ENCODE measurements at places on chromosomes 12 and 14.
A peak's percentile ranks its signal among the peaks of the same experiment; 100 is the strongest.

DNA sequence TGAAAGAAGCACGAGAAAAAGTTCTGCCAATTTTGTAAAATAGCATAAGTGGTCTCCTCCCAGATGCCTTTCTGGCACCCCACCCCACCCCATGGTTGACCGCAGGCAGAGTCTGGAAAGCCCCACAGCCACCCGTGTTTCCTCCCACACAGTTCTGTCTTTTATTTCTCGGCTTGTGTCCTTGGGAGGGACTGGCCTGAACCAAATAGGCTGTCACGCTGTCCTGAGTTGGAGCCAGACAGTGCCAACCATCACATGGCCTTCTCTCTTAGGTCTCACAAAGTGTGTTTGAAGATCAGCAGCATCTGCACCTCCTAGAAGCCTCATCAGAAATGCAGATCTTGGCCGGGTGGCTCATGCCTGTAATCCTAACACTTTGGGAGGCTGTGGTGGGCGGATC lies 10.2 kb upstream of the LTA4H start:
- DNase-seq = no peak

- DNase-seq = peak; percentile 19
Observed at GRCh38 chr12:129556082-129556481, 347.7 kb downstream of the TMEM132D start.

- no peak for DNase-seq
Observed at GRCh38 chr12:120142231-120142877, 25.8 kb upstream of the RAB35 start.

DNA sequence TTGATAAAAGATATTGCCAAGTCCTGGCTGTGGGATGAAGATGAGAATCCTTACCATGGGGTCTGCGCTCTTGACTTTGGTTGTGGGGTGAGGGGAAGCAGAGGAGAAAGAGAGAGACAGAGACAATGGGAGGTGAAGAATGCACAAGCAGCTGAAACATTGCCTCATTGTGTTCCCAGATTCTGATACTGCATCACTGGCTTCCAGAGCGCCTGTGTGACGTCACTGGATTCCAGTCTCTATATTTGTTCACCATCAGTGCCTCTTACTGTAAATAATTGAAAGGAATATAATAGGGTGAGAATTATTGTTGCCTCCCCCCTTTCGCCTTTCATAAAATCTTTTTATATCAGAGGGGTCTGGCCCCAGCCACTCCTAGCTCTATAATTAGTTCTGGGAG lies 188.9 kb upstream of the NTF3 start:
- no peak for DNase-seq

DNA sequence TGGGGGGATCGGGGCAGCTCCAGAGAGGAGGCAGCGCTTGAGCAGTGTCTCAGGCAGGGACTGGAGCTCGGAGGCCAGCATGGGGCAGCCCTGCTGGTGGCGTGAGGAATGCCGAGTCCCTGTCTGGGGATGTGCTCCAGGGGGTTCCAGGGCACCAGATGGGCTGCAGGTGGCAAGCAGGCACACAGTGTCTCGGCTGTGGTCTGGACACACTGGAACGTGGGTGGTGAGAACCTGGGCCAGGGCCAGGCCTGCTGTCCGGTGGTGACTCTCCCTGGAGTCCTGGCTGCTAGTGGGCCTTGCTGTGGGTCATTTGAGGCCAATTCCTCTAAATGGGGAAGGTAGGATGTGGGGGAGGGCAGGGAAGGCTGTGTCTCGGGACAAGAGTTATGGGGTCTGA lies 199.4 kb upstream of the RTL1 start:
- DNase-seq = no peak

- DNase-seq = peak; percentile 89
Observed at GRCh38 chr12:124125203-124125871, 152.3 kb downstream of the ZNF664 start.

DNA sequence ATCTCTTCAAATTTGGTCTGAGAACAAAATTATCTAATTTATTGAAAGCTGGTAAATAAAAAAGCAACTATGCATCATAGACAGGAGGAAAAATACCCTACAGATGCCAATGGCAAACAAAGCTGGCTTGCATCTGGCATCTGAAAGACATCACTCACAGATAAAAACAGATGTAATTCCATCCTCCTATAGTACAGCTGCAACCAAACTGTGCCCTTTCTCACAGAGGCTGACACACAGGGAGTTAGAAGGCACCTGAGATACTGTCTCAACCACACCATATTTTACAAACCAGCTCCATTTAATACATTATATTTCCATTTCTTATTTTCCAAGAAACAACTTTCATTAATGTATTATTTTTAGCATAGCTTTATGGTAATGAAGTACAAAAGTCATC lies 39.4 kb downstream of the DUSP16 start:
- peak; percentile 10 for DNase-seq

GRCh38 chr14:82642425-82642824 lies 1108.8 kb upstream of the SEL1L start:
- DNase-seq = peak; percentile 92

- no peak for DNase-seq
Observed at GRCh38 chr12:130826151-130826801, 12.8 kb downstream of the STX2 start.

- DNase-seq = no peak
Observed at GRCh38 chr12:21354641-21355040, 18.1 kb upstream of the IAPP start.

DNA sequence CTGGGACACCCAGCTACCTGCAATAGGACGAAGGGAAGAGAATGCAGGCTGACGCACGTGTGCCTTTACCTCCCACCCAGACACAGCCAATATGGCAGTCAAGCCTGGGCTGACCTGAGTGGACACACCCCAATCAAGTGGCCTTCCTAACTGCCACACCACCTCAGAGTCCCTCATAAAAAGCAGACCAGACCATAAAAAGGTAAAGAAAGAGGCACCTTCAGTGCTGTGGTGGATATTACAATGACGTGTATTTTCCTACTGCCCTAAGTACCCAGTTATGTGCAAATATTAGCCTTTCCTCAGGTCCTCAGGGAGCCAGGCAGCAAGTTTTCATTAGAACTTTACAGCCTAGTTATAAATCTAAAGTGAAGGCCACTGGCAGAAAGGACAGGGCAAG lies 75.8 kb downstream of the KCNK10 start:
- peak; percentile 71 for DNase-seq

DNA sequence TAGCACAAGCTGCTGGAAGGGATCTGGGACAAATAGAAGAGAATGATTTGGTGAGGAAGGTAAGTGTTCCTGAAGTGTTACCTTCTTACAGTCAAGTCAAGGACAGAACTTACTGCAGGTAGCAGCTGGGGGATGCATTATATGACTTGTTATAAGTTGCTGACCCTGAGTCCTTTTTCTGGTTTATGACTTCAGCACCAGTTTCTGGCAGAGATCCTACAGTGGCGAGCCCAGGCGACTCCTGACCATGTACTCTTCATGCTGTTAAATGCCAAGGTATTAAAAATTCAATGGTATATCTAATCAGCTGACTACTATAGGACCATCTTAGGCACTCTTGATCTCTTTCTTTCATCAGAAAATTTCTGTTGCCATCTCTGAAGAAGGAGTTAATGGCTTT lies 45.1 kb upstream of the ATF1 start:
- no peak for DNase-seq

GRCh38 chr12:127550271-127550670 lies 716.7 kb upstream of the TMEM132C start:
- no peak for DNase-seq

DNA sequence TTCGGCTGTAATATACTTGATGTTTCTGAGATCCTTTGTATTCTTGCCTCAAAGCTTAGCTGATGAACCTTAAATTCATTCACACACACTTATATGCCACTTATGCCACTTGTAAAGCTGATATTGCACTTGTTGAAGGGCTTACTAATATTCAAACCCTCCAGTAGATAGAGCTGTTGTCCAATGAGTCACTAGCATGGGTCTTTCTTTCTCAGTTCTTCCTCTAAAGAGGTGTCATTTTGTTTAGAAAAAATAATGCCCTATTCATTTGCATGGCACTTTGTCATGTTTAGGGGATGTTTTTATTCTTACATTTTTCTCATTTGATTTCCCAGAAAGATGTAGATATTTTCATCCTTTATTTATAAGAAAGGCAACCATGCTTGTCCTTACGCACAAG lies 56.4 kb downstream of the MON2 start:
- peak; percentile 47 for DNase-seq

DNA sequence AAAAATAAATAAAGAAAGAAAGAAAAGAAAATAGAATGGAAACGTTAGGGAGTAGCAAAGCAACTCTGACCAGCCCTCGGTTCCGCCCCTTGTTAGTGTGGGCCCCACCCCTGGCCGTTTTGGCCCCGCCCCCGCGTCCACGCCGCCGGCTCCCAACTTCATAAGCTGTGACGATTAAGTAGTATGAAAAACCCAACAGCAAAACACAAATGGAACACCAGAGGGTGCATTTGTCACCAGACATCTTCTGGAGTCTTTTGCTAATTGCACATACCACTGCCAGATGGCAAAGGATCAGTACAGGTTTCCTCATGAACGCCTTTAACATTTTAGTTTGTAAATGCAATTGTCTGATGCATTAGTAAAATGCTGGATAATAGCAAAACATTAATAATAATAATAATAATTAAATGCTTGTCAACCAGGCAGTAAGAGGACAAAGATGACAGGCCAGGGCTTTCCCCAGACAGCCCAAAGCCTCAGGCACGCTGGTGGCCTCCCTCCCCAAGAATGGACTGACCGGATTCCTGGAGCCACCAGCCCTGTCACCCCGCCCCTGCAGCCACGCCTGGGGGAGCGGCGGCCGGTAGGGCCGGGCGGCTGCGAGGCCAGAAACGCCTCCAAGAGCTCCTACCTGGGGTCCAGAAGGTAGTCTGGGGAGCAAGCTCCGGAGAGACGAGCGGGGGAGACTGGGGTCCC lies 23.6 kb downstream of the HSP90AA1 start:
- peak; percentile 39 for DNase-seq

DNA sequence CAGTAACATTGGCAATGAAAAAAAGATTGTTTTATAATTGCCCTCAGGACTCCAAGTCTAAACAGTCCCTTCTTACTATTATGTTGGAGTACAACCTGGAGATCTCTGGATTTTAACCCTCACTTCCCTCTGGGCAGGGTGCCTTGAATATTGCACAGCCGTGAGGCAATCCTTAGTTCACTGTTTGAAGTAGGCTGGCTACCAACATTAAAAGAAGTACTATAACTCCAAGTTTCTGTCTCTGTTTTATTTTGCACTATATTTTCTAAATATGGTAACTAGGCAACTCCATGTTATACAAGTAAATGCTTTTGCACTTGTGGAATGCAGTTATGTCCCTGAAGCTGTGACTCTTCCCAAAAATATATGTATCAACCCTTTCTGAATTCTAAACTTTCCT lies 490.7 kb downstream of the EGLN3 start:
- no peak for DNase-seq

GRCh38 chr12:53213348-53213747 lies 6.3 kb upstream of the ITGB7 start:
- peak; percentile 89 for DNase-seq

- DNase-seq = no peak
Observed at GRCh38 chr14:76228138-76228537, 76.4 kb downstream of the GPATCH2L start.

- DNase-seq = peak; percentile 96
Observed at GRCh38 chr14:102304611-102305506, at the start of gene MOK. Gene MOK (minus strand): TSS chr14:102305164. CDS start chr14:102304968, 196 bp downstream.

- DNase-seq = no peak
Observed at GRCh38 chr12:9642606-9643265, 26.8 kb upstream of the CLEC2D start.

GRCh38 chr14:65015391-65015790 lies 28.7 kb downstream of the FNTB start:
- DNase-seq = no peak

DNA sequence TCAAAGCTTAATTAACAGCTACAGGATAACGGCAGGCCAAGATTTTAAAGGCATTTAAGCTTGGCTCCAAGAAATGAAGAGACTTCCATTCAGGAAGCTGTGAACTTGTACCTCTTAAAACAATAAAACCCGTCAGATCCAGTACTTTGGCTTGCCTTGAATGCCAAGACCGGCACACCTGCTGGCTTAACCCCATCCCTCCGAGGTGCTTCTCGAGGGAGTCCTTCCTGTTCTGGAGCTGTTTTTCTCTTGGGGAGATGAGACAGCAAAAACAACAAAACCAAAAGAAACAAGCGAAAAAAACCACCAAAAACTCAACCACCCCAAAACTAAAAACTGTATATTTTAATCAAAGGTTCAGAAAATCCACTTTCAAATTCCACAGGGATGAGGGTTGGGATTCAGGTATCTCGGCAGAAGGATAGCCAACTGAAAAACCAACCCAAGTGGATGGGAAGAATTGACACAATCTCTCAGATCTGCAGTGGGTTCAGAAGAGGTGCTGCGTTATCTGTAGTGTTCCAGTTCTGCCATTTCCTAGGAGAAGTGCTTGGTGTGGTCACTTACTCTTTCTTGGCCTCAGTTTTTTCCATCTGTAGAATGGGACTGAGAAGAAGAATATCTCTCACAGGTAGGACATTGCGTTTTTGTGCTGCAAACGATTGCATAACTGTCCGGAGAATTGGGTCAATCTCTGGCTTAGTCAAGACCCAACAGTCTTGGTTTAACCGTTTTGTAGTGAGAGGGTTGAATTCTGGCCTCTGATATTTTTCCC lies 420.1 kb downstream of the VRK1 start:
- DNase-seq = no peak

DNA sequence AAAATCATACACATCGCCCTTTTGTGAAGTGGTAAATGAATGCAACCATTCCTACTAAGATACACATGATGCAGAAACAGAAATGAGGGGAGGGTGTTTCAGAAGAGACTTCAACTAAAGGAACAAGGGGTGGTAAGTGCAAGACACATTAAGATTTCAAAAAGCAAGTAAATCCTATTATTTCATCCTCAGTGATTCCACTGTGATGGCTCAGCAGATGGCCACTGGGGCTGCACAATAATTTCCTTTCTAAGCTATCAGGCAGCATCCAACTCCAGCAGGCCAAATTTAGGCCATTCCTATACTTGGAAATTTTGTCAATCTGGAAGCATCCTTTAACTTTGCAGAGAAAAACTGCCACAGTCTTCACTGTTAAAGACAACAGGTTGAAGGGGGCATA lies 272.4 kb downstream of the NELL2 start:
- no peak for DNase-seq

- no peak for DNase-seq
Observed at GRCh38 chr12:132206046-132206434, 61.8 kb downstream of the NOC4L start.

DNA sequence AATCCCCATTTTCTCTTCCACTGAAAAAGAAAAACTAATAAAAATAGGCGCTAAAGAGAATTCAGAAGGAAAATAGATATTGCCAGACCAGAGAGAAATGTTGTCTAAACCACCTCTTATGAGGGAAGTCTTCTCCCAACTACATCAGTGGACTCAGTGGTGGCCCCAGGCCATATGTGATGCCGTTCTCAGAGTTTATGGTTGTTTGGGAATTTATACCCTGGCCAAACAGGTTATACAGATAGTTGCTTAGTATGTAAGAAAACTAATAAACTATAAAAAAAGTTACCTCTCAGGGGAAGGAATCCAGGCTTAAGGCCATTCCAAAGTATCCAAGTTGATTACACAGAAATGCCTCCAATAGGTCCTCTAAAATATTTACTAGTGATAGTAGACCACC lies 103.4 kb upstream of the RBM19 start:
- DNase-seq = no peak

Measured in NCI-H510A treated with DMSO at 0.1 percent for 48 hours (cell line).